ENCODE measurements at places on chromosomes 1 and 21. TPM values are rescaled to one million over a fixed set of nuclear protein-coding genes. Genes with fewer than 3 reads are reported as not detected.

GRCh38 chr1:201737352-201738060 lies 91.5 kb upstream of the IPO9 start:
- DNase-seq, result peak; percentile 73

DNA sequence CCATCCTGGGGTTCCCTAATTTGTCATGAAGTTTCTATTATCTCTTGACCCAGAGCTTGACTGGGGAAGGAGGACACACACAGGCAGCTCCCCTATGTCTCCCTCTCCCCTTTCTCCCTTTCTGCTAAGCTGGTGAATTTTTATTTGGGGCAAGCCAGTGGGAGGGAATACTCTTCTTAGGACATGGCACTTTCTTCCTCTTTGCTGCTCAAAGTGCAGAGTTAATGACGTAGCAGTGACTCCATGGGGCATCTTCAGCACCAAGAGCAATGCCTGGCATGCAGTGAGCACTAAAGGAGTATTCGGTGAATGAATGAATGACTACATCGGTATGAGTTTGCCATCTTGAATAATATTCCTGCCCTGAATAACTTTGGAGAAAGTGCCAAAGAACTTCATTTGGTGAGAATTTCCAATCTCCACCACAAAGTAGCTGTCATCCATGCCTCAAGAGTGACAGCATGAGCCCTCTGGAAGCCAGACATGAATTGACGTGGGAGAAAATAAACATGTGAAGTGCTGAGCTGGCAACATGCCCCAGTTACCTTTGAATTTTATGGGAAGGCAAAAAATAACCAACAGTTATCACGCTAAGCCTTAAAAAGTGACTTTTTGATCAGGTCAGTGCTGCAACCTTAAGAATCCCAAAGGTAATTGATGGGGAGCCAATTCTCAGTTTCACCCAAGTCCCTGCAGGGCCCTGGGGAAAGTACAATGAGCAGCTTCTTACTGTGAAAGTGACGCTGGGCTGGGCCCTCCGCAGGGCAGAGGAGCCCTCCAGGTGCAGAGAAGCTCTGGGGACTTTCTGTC lies 22.1 kb upstream of the ATF3 start:
- no peak for DNase-seq

DNA sequence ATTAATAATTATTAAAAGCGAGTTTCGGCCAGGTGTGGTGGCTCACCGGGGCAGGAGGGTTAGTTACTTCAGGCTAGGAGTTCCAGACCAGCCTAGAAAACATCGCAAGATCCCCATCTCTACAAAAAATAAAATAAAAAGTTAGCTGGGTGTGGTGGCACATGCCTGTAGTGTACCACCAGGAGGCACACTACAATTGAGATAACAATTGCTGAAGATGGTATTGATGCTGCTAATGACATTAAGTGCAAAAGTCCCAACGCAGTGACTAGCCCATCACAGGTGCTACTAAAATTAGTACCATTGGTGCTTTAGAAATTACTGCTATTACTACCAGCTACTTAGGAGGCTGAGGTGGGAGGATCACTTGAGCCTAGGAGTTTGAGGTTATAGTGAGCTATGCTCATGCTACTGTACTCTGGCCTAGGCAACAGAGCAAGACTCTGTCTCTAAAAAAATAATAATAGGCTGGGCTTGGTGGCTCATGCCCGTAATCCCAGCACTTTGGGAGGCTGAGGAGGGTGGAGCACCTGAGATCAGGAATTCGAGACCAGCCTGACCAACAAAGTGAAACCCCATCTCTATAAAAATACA lies 156.6 kb downstream of the GREM2 start:
- DNase-seq, result peak; percentile 31

DNA sequence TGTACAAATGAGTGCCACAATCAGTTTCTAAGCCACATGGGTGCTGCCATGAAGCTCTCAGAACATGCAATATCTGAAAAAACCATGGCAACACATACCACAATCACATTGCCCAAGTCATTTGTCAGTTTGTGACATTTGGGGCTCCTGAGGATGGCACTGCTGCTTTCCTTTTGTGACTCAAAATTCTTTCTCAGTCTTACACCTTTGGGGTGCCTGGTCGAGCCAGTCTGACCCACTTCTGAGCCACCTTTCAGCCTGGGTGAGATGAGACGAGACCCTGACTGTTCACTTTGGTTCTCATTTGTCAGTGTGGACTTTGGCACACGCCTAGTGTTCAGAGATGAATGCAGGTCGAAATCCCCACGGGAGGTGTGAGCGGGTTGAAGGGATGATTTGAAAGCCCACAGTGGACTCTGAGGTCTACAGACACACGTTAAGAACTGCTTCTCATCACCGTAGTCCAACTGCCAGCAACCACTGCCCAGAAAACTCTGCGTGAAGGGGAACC lies 8.0 kb downstream of the BATF3 start:
- no peak for DNase-seq

GRCh38 chr1:98047171-98047570 lies 126.3 kb upstream of the DPYD start:
- no peak for DNase-seq

- peak; percentile 31 for DNase-seq
Measured at GRCh38 chr1:197619008-197619640, 156.2 kb downstream of the DENND1B start.

- peak; percentile 88 for DNase-seq
Measured at GRCh38 chr21:26795866-26796329, 49.3 kb downstream of the ADAMTS1 start.

GRCh38 chr1:149936992-149937705 lies 470 bp upstream of the MTMR11 start:
- peak; percentile 51 for DNase-seq

DNA sequence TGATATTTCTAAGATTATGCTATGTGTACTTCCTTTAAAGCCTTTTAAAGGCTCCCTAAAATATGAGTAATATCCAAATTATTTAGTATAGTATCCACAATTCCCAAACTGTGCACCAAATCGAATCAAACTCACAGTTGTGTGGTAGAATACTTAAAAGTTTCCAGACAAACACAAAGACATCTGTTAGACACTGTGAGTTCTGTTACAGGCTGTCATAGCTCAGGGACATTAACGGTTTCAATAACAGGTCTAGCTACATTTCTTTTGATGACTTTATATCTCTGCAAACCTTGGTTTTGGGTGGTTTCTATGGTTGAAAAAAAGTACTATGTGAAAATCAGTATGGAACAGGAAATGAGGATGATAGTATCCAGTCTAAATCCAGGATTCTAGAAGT lies 36.9 kb upstream of the NEK7 start:
- no peak for DNase-seq

DNA sequence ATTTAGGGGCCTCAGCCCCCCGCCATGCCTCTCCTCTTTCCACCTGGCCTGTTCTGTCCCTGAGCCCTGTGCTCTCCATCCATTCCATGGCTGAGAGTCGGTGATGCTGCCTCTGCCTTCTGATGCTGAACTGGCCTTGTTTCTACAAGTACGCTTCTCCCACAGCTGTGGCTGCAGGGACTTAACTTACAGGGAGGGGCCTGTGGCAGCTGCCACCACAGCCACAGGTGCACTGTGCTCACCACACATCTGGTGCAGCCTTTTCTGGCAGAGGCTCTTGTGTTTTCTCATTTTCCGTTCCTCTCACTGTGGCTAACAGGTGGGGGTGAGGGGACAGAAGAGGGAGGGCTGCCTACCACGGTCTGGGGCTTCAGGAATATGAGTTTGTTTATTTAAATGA lies 4.2 kb downstream of the FMO1 start:
- peak; percentile 20 for DNase-seq

DNA sequence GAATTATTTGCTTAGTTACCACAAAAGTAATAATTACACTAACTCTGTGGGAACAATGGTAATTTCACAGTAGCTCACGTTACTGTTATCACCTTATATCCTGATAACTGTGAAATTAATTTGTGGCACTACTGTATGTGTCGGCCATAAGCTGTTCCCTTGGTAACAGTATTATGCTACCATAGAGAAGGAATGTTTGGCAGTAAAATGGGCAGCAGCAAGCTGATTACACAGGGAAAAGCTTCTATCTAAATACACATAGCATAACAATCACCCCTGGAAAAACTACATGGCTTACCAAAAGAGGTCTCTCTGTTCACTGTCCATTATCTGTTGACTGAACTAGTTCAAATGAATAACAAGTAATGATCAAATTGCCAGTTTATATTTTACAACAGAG lies 124.1 kb downstream of the DPYD start:
- DNase-seq, result no peak

DNA sequence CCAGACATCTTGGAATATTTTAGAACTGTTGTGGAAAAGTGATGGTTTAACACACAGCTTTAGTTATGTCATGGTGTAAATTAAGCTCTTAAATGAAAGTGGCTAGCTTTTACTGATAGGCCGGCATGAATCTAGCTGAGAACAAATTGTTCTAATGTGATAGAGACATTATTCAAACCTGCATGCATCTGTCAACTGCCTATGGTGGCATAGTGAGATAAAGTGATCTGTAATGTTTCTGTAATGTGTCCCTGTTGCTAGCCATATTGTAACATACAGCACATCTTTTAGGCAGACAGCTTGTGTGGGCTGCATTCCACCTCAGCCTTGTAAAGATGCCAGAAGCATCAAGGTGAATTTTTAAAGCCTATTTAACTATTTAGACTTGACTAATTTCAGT lies 16.0 kb downstream of the LRIG2 start:
- peak; percentile 14 for DNase-seq

DNA sequence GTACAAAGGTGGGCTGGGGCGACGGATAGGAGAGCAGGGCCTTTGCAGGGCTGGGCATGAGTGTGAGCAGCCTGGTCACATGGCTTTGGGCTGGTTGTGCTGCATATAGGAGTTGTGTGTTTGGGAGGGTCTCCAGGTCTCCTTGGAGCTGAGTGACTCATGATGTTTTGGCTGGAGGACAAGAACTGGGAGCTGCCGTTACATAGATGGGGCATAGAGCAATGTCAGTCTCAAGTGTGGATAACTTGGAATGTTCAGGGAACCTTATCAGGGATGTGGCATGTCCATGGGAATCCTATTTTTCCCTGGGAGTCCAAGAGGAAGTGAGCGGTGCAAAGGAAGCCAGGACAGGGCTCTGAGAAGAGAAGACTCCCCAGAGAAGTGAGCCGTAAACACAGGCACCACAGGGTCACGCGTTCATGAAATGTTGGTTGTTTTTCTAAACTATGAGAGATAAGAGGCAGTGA lies 136.4 kb upstream of the KCNE2 start:
- DNase-seq, result no peak

GRCh38 chr1:9128166-9128519 lies 759 bp downstream of the GPR157 start:
- no peak for DNase-seq

DNA sequence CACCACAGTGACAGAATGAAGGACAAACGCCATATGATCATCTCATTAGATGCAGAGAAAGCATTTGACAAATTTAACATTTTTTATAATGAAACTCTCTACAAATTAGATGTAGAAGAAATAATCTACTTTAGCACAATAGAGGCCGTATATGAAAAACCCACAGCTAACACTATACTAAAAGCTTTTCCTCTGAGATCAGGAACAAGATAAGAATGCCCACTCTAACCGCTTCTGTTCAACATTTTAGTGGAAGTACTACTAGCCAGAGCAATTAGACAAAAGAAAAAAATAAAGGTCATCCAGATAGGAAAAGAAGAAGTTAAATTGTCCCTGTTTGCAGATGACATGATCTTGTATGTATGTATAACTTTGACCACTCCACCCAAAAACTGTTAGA lies 109.7 kb downstream of the SLC35F3 start:
- no peak for DNase-seq

GRCh38 chr1:178619042-178619927 lies 105.8 kb upstream of the RALGPS2 start:
- DNase-seq, result no peak

- DNase-seq, result no peak
Measured at GRCh38 chr1:194174528-194174927, 988.1 kb upstream of the B3GALT2 start.

DNA sequence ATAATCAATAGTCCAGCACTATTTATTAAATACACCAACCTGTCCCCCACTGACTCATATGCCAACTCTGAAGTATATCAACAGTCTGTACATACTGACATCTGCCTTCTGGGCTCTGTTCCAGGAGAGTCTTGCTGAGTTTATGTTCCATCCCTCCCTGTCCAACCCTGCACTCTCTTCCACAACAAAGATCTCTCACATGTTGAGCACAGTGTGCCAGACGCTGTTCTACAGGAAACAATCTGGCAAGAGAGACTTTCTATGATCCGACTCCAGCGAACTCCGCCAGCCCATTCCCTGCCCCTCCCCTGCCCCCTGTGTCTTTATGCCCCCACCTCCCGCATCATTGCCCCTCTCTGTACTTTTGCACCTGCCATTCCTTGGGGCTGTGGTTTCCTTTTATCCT lies 3.4 kb downstream of the LACTBL1 start:
- DNase-seq, result peak; percentile 67

GRCh38 chr1:7651203-7651602 lies 119.9 kb upstream of the VAMP3 start:
- no peak for DNase-seq

DNA sequence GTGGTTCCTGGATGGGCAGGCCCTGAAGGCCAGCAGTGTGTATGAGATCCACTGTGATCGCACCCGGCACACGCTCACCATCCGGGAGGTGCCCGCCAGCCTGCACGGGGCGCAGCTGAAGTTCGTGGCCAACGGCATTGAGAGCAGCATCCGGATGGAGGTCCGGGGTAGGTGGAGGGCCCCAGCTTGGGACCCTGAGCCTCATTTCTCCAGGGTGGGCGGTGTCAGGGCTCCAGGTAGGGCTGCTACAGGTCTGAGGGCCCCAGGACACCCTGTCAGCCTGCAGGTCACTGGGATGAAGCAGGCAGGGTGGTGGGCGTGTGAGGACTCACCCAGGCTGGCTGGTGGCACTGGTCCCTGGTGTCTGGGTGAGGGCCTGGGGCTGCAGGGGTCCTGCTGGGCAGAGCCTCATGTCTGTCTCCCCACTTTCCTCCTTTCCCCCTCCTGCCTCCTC lies 7.8 kb downstream of the OBSCN start:
- DNase-seq, result no peak

SELP gene
- not detected for total RNA-seq

SGIP1 gene
- 4.3 TPM for total RNA-seq

ARHGAP30 gene
- not detected for total RNA-seq

BLACAT1 gene
- total RNA-seq, result not detected

CFAP107 gene
- not detected for total RNA-seq

DENND2C gene
- total RNA-seq, result 4.6 TPM

AZIN2 gene
- total RNA-seq, result 5.0 TPM

ISG15 gene
- 161 TPM for total RNA-seq

F3 gene
- 30.2 TPM for total RNA-seq

PGLYRP4 gene
- total RNA-seq, result not detected

GBP7 gene
- total RNA-seq, result not detected

S100A1 gene
- total RNA-seq, result not detected

GJA5 gene
- not detected for total RNA-seq

STK40 gene
- total RNA-seq, result 16.2 TPM

MPZ gene
- total RNA-seq, result 10.7 TPM
